ENCODE measurements at places on chromosomes 1 and 21.
A peak's percentile ranks its signal among the peaks of the same experiment; 100 is the strongest.

- no peak for DNase-seq
Measured at GRCh38 chr21:34974162-34974981, 74.7 kb downstream of the RUNX1 start.

DNA sequence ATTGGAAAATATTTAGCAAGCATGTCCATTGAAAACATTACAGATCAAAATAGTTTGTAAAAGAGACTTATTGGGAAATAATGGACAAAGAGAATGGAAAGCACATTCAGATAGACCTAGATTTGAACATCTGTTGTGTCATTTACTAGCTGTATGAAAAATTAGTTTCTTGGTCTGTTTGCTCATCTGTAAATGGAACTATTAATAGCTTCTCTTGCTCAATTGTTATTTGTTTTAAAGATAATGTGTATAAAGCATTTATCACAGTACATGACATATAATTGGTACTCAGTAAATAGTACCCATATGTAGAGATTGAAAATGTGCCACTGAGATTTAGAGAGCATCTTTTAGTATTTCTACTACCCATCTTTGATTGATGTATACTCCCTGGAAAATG lies 25.9 kb downstream of the RPAP2 start:
- no peak for DNase-seq

DNA sequence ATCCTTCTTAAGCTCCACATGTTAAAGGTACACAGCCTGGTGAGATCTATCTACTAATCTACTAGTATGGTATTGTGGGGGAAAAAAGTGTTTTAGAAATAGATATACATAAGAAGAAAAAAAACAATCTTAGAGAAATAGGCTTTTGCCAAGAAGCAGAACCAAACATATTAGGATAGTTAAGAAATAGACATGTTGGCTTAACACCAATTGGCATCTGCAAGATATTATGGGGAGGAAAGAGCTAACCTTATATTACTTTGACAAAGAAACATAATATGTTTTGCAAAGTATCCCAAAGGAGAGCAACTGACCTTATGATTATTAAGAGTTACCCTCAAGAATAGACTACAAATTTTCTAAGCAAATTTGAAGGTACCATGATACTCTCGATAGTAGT lies 202.9 kb downstream of the BRINP3 start:
- DNase-seq: no peak

GRCh38 chr1:116537898-116538297 lies 32.9 kb downstream of the CD58 start:
- DNase-seq: no peak

DNA sequence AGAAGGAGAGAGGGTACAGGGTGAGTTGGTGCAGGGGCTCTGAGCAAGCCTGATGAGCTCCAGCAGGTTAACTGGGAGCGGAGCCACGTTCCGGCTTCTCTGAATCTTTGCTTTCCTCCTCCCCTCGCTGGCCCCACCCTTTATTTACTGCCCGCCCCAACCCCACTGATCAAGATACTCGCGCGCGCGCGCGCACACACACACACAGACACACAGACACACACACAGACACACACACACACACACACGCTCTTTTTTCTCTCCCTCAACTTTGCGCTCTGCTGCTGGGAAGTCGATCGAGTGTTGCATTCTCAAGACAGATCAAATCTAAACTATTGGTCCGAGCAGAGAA lies at the start of gene GRIK1:
Gene GRIK1 (minus strand): TSS at position 73 of the 352 bp plus-strand sequence.
- DNase-seq: no peak

DNA sequence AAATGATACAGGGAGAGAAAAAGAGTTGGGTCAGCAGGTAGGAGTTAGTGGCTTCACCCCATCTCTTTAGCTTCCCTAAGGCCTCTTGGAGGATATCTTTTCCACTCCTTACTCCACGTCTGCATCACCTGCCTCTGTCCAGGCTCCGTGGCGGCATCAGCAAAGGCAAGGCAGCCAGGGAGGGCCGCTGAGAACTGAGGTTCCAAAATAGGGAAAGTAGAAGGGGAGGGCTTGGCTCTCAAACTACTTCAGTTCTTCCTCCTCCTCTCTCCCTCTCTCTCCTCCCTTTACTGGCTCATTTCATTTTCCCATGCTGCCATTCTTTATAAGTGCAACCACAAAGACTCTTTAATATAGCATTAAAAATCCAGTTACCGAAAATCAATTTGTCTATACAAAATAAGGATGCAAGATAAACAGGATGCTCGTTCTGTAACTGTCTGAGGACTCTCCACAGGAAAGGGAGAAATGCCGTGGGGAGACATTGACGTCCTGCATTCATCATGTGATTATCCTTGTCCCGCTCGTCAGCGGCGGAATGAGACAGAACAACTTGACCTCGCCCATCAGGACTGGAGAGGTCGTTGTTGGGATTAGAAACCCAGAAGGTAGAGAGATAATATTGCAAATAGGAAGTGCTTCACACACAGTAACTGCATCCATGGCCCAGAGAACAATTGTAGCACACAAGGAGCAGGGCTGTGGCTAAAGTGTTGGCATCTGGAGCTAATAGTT lies 3.1 kb upstream of the MT1HL1 start:
- no peak for DNase-seq

- no peak for DNase-seq
Measured at GRCh38 chr1:15038232-15039016, 115.1 kb upstream of the TMEM51 start.

DNA sequence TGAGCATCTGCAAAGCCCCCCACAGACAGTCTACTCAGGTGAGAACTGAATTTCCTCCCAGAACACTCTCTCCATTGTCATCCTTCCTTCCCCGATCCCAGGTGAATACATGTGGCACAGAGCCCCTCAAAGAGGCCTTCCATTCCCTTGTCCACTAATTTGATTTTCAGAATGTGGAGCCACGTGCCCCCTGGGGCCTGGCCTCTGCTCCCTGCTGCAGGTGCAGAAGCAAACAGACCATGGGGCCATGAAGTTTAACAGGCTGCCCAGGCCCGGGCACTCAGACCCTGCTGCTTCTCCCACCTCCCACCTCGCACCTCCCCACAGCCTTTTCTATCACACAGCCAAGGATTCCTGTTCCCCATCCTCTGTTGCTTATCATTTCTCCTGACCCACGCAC lies 243.8 kb upstream of the RAB4A start:
- no peak for DNase-seq

GRCh38 chr1:2414297-2414958 lies 2.1 kb upstream of the PEX10 start:
- peak; percentile 55 for DNase-seq

GRCh38 chr1:77925956-77926355 lies 37.5 kb downstream of the NEXN start:
- DNase-seq: no peak

DNA sequence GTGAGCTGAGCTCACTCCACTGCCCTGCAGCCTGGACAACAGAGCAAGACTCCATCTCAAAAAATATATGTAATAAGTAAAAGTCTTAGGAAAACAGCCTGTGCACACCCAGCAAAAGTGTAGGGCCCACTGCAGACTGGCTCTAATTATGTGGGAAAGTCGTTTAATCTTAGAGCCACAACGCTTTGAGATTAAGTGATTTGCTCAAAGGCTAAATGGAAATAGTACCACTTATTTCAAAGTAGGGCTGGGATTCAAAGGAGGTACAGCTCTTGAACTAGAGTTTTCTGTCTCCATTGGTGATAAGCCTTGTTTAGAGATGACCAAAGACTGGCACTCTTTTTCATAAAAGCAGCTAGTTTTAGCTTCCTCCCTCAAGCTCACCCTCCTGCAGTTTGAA lies 2.2 kb downstream of the TACSTD2 start:
- DNase-seq: no peak

DNA sequence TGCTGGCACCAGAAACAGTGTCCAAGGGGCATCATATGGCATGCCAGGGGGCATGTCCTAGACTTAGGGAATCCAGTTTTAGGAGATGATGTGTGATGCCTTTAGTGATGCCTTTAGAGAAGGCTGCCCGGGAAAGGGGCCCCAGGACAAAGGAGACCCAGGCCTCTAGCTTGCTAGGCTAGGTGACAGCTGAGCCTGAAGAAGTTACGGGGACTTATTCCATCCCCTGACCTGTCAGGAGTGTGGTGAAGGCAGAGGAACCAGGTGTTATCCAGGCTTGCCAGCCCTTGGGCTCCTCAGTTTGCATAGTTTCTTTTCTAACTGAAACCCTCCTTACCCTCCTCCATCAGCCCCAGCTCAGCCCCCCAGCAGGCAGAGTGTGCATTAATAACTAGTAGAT lies 269.7 kb upstream of the CSF3R start:
- DNase-seq: no peak
